ENCODE measurements at places on chromosomes 1 and 21.

GRCh38 chr1:7121622-7121988 lies 336.4 kb downstream of the CAMTA1 start:
- no peak for DNase-seq

DNA sequence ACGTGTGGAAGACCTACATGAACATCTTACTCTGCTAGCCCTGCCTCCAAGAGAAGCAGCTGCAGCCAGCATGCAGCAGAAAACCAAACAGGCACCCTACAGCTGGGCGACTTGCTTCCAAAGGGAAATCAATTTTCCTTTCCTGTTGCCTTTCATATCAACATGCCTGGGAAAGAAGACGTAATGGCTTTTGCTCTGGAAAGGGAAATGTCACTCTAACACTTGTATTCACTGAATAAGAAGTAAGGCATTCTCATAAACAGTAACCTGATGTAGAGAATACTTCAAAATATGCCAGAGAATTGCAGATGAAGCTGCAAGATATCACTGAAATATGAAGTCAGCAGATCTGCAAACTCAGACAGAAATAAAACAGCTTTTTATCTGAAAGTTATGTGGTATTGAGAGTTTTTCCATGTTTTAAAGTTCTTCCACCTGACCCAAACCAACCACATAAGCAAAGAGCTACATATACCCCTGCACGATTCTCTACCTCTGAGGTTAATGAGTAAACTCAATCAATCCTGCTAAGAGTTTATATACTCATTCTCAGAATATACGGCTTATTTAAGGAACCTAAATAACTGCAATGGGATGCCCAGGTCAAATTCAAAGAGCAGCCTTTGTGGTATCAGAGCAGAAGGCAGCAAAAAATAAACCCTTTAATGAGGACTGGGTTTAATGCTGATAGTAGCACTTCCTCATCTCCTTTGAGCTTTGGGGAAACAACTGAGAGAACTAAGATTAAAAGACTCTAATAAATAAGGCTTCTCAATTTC lies 150.9 kb downstream of the RERE start:
- DNase-seq: no peak

DNA sequence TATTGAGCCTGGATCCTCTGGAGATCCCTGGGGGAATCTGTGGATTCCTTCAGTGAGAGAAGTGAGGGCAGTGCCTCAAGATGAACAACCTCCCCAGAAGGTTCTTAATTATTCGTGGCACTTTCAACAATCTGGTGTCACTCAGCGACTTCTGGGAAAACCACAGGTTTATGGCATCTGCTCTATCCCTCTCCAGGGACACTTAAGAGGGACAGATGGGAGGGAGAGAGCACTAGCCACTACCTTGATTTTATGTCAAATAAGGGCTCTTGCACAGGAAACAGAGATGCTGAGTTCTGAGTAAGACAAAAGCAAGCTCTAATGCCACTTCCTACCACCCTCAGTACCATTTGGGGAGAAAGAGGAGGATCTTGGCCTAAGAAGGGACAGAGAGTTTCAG lies 21.2 kb upstream of the CHI3L1 start:
- DNase-seq: no peak

GRCh38 chr1:238254935-238255334 lies 364.2 kb upstream of the ZP4 start:
- DNase-seq: no peak

DNA sequence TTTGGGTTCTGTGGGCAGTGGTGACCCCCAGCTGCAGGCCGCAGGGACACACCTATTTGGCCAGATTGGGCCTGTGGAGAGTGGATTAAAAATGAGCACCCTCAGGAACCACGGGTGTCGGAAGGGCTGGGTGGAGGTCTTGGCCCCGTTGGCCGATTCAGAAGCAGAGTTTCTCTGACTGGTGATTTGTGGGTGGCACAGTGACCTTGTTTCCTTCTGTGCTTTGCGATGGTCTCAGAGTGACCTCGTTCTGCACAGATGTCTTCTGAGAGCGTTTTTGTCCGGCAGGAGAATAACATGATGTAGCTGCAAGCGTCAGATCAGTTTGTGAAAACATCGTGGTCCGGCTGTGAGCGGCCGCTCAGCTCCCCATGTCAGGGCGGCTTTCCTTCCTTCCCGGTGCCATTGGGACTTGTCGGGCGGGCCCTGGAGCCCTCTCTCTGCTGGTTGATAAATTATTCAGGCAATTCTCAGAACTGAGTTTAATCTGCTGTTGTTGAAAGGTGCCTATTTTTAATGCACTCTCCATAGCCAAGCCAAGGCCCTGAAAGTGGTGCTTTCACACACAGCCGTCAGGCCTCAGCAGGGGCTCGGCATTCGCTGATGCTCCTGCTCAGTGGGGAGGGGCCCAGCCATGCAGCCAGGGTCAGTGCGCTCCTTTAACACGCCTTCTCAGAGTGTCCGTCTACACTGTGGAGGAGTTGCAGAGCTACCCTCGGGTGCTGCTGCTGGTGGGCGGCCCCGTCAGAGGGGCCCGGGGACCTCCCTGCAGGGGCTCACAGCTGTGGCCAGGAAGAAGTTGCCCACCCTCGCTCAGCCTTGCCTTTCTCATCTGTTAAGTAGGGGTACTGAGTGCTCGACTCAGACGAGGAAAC lies 26.8 kb downstream of the TRPM2 start:
- DNase-seq: no peak

- DNase-seq: no peak
These were observed 54.7 kb downstream of the UMODL1 start for GRCh38 chr21:42125571-42126544.

GRCh38 chr21:36478941-36479340 lies 981 bp downstream of the CLDN14 start:
- no peak for DNase-seq

DNA sequence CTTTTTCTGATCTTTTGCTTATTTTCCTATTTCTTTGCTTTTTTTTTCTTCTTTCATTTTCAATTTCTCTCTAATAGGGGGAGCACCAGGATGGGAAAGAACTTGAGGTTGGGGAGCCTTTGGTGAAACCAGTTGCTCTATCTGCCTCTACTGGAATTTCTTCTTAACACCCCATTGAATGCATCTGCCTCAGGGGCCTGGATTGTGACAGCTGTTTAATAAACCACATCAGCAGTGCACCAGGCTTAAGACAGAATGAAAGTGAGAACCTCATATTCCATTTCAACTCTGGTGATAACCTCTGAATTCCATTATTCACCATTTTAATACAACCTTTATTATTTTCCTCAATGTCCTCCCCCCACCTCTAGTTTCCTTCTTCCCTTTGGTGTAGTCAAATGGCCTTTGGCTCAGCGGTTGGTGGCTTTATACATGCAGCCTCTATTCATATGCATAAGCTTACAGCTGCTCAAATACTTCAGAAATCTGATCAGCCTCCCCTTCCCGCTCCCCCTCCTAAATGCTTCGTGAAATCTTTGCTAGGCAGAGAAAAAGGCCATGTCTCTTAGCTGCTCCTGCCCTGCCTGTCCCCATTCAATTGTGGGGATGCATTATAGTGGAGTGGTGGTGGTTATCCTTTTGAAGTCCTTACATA lies 537.3 kb upstream of the PLXNA2 start:
- no peak for DNase-seq
